ENCODE measurements at places on chromosomes 6 and 20.

DNA sequence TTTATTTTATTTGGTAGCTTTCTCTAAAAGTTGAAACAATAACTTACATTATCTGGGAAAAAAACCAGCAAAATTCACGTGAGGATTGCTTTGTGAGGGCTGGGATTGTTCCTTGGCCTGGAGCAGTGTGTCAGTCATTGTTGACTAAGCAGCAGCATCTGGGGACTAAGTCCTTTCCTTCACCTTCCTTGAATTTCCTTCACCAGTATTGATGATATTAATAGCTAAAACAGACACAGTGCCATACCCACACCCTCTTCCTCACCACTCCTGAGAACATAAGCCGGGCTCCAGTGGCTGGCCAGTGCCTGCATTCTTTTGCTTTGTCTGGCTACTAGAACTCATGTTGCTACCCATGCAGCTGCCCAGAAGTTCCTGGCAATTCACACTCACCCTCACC is 23.7 kb downstream of the PLCB1 start:
- peak; percentile 25 for DNase-seq

DNA sequence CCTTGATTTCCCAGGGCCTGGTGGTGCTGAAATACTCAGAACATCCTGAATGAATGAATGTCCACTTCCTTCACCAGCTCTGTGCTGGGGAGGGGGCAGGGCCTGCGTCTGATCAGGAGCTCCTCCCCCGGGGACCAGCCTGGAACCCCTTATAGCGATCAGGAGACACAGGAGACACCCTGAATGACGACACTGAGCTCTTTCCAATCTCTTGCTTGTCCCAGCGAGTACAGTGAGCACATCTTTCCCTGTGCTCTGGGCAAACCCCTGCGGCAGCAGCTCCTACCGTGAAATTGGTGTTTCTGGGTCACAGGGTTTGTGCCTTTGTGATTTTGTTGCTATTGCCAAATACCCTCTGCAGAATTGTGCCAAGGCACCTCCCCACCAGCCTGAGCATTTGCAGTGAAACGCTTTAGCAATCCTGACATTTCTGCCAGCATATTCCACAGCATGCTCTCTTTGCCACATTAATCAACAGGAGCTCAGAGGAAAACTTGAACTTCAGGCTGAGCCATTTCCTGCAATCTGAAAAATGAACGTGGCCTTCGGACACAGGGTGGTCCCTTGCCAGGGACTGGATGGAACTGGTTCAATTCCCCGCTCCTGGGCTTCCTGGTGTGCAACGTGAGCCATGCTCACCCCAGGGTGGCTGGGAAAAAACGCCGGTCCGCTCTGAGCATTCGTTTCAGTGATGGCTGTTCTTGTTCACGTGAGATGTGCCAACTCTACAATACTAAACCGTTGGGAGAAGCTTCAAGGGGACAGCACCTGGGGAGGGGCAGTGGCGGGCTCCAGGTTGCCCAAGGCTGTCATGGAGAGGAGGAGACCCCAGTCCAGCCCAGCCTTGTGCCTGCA is 23.1 kb upstream of the MRGBP start:
- peak; percentile 24 for DNase-seq

DNA sequence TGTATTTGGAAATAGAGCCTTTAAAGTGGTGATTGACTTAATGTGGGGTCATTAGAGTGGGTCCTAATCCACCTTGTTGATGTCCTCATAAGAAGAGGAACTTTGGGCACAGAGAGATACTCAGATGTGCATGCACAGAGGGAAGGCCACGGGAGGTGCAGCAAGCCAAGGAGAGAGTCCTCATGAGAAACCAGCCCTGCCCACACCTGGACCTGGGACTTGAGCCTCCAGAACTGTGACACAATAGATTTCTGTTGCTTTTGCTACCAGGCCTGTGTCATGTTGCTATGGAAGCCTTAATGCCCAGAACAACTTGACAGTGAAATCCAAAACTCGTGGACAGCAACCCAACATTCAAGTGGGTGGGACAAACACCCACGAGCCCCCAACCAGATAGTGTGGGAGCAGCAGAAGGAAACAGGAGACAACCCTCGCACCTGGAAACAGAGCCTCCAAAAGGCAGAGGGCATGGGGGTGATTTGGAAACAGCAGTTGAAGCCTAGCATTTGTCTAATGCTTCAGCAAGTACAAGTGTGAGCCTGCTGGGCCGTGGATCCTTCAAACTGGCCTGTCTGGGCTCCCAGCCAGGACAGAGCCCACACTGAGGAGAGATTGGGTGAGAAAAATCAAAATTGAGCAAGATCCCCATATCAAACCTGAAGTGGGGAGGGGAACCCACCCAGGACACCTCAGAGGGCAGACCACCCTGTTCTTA is 201.0 kb upstream of the CST7 start:
- DNase-seq, result no peak

DNA sequence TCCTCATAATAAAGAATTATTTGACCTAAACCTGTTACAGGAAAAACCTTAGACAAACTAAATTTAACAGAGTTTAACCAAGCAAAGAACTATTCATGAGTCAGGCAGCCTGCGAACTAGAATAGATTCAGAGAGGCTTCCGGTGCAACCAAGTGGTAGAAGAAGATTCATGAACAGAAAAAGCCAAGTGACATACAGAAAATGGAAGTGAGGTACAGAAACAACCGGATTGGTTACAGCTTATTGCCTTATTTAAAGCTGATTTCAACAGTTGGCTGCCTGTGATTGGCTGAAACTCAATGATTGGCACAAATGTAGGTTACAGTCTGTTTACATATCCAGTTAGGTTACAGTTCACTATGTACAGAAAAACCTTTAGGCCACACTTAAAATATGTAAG is 10.1 kb downstream of the PPP1R3G start:
- peak; percentile 78 for DNase-seq

- DNase-seq, result no peak
Measured at GRCh38 chr6:117974914-117975627, 68.0 kb downstream of the SLC35F1 start.

GRCh38 chr6:83474309-83474708 is 38.0 kb upstream of the PRSS35 start:
- DNase-seq, result peak; percentile 6

DNA sequence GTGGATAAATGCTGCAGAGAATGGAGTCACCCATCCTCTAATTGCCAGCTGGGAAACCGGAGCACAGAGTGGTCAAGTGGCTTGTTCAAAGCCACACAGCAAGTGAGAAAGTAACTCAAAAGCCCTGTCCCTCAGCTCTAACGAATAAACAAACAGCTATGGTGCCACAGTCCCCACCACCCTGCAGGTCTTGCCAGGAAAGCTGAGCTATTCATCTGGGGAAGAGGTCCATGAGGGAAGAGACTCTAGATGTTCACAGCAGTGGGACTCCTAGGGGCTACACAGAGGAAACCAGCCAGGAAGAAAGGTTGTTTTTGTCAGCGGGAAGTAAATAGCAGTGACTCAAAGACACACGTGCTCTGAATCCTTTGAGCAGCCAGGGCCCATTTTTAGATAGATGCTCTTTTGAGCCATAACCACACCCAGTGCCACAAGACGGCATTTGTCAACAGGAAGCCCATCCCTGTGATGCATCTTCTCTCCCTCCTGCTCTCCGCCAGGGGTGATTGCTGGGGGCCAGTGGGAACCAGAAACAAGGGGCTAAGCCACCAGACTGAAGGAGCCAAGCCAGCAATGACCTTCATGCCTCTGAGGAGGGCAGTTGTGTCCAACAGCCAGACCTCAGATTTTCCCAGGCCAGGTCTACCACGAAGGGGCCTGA is 32.4 kb upstream of the TCP11 start:
- peak; percentile 59 for DNase-seq

DNA sequence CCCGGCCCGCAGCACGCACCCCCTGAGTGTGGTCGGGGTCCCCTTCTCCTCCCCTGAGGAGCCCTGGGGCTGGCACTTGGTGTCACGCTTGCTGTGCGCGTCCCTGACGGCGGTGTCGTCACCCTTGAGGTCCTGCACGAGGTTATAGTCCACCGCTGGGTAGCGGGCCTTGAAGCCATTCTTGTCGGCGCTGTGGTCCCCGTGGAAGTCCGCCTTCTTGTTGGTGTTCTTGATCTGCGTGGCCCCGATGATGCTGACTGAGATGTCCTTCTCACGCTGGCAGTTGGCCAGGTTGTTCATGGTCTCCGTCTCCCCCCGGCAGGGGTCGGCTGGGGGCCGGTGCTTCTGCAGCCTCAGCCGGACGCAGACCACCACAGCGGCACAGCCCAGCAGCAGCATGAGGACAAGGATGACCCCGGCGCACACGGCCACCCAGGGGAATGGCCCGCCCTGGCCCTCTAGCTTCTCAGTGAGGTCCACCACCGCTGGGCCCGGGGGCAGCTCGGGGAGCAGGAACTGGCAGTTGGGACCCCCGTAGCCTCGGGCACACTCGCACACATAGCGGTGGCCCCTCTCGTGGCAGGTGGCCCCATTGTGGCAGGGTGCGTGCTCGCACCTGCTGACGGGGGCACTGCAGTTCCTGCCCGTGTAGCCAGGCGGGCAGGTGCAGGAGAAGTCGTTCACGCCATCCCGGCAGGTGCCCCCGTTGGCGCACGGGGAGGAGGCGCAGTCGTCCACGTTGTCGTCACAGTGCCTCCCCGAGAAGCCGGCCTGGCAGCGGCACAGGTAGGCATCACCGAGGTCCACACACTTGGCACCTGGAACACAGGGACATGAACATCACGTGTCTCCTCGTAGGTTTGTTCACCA is 7.4 kb downstream of the DLL1 start:
- no peak for DNase-seq

DNA sequence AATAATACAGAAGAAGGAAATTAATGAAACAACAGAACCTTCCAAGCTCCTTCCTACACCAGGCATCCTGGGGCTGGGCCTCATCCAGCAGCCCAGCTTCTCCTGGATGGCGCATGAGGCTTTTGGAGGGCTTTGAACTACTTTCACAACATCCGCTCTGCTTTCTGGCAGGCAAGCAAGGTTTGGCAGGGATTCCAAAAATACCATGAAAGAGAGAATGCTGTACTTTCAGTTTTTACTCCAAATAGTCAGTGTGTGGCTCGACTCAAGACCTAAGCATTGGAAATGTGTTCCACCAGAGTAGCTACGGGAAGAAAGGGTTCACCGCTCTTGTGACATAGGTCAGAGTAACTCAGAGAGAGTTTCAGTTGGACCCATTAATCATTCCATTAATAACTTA is 125.4 kb downstream of the OPRM1 start:
- DNase-seq, result peak; percentile 31

DNA sequence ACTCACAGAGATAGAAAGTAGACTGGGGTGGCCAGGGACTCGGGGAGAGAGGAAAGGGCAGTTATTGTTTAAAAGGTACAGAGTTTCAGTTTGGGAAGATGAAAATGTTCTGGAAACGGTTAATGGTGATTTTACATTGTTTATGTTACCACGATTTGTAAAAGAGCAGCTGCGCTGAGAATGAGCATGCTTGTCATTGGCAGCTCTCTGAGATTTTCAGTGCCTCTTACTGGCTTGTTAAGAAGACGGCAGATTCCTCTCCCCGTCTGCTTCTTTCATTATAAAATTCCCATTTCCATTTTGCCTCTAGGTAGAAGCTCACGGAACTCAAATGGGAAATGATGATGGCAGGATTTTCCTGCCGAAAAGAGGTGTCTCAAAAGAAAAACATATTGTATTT is 39.7 kb upstream of the PPP1R3G start:
- DNase-seq, result no peak

GRCh38 chr6:158230967-158231550 is 62.9 kb downstream of the GTF2H5 start:
- DNase-seq, result no peak

DNA sequence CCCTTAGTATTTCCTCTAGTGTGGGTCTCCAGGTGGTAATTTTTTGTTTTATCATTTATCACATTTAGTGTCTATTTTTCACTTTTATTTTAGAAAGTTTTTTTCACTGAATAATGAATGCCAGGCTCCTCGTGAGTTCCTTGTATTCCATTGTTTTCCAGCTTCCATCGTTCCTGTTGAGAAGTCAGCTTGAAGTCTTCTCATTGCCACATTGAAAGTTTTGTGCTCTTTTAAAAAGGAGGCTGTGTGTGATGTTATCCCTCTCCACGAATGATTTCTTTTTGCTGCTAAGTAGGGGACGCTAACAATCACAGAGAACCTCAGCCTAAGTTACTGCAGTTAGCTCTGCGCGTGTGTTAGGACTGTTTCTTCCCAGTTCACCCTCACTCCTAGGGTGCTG is 194.5 kb downstream of the TAF4 start:
- no peak for DNase-seq

DNA sequence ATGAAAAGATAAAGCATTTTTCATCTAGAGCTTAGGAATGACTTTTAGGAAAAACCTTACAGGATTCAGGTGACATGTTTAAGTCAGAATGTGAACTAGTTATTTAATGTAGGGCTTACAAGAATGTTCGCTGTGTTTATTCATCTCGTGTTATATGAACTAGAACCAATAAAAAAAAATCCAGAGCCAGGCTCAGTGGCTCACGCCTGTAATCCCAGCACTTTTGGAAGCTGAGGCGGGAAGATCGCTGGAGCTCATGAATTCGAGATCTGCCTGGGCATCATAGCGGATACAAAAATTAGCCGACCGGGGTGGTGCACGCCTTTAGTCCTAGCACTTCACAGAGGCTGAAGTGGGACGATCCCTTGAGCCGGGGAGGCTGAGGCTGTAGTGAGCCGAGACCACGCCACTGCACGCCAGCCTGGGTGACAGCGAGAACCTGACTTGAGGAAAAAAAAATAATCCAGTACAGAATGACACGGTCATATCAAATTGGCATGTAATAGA is 46.3 kb downstream of the OR2B2 start:
- DNase-seq, result no peak

GRCh38 chr6:37047689-37048402 is 42.4 kb downstream of the FGD2 start:
- no peak for DNase-seq

DNA sequence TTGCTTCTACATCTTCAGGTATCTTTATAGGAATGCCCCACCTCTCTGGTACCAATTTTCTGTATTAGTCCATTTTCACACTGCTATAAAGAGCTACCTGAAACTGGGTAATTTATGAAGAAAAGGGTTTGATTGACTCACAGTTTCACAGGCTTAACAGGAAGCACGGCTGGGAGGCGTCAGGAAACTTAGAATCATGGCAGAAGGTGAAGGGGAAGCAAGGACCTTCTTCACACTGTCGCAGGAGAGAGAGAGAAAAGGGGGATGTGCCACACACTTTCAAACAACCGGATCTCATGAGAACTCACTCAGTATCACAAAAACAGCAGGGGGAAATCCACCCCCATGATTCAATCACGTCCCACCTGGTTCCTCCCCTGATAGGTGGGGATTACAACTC is 24.4 kb upstream of the LY86 start:
- DNase-seq, result no peak

GRCh38 chr6:133964052-133964451 is 11.0 kb downstream of the TBPL1 start:
- peak; percentile 89 for DNase-seq

Measured in EH (cell line).